Activated CD8-positive, alpha-beta memory T cell treated with anti-CD3 and anti-CD28 coated beads, Interleukin-2, amount 50 U/mL, for 4 hours (primary cell): ENCODE measurements at places on chromosomes 12 and 14.

DNA sequence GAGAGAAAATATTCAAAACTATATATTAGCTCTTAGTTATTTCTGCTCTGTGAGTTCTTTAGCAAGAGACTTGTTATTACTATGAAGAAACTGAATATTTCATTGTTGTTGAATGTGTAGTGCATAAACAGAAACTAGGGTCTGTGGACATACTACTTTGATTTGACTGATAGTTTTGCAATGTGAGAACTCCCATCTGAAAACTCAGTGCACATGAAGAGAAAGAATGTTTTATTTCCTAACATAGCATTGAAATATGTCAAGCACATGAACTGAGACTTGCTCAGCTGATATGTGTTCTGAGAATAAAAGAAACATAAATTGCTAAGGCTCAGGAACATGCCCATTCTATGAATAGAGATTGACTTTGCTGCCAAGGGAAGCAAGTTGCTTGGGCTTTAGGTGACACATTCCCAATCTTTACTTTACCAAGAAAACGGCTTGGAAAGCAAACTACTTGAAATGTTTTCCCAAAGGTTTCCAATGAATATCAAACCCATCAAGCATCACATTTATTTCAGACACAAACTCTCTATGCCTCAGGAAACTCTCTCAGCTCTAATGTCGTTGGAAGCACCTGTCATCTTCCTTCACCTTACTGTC, 290.4 kb downstream of the SLC16A7 start:
- DNase-seq = no peak

GRCh38 chr12:13591488-13591887, 389.9 kb downstream of the GRIN2B start:
- no peak for DNase-seq

- no peak for DNase-seq
Observed at GRCh38 chr12:121424624-121424975, 24.7 kb downstream of the RNF34 start.

DNA sequence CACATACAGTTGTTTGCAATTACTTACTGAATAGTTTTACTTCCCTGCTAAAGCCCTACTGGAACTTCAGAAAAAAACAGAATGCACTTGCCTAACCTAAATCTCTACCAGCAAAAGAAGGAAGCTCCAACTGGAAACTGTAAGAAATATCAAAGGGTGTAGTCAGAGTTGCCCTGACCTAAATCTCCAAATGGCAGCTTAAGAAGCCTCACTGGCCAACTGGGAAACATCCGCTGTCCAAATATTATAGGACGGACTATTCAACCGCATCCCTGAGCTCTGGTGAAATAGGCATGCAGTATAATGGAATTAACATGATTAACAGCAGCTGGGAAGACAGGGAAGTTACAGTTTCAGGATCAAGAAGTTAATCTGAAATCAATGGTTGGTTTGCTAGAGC, 24.3 kb downstream of the ANAPC7 start:
- no peak for DNase-seq

GRCh38 chr14:96748362-96748761, 48.8 kb upstream of the VRK1 start:
- no peak for DNase-seq

DNA sequence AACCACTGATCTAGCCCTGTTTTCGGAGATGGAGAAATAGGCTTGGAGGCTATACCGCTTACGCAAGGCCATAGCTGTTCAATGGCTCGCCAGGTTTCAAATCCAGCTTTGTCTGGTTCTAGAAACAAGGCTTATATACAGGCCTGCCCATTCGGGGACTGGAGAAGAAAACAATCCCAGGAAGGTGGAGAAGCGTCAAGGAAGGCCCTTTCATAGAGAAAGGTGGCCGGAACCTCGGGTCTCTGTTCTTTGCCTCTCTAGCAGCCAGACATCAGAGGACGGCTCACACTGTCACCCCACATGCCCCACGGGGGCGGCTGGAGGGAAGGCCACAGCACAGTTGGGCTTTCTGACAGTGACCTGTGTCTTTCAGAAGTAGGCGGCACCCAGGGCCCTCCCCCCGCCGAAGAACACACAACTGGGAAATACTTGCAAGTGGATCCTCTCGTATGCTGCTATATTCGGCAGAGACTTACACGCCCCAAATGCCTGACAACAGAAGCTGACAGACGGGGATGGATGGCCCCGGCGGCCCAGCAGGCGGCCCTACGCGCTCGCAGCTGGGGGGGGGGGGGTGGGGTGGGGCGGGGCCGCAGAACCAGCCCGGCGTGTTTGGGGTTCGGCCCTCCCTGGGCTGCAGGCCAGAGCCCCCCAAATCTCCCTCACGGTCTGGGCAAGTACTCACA, 4.5 kb upstream of the SETD1B start:
- DNase-seq = peak; percentile 50

DNA sequence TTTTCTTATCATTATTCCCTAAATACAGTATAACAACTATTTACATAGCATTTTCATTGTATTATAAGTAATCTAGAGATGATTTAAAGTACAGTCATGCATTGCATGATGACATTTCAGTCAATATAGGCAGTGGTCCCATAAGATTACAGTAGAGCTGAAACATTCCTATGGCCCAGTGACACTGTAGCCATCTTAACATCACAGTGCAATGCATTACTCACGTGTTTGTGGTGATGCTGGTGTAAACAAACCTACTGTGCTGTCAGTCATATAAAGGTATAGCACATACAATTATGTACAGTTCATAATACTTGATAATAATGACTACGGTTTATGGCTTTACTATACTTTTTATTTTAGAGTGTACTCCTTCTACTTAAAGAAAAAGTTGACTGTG, 13.3 kb downstream of the LLPH start:
- DNase-seq = no peak
